NCI-H510A treated with DMSO at 0.1 percent for 48 hours (cell line): ENCODE measurements at places on chromosomes 11 and 22.

DNA sequence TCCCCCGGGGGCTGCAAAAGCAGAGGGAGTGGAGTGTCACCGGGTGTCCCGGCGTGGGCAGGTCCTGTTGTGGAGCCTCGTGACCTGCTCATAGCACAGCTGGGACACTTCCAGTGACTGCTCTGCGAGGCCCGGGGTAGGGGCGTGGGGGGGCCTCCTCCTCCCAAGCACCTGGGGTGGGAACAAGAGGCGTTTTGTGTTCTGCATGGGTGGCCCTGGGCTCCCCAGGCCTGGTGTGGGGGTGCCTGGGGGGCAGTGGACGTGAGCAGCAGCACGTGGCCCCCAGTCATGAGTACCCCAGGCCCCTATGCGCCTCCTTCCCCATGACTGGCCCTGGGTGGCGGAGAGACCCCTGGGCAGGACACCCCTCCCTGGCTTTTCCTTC lies 104.7 kb downstream of the KCNQ1 start:
- DNase-seq: no peak

- no peak for DNase-seq
These were observed 624.4 kb downstream of the BRD1 start for GRCh38 chr22:49203091-49203858.

- no peak for DNase-seq
These were observed 27.8 kb downstream of the LRP5 start for GRCh38 chr11:68340003-68340767.

DNA sequence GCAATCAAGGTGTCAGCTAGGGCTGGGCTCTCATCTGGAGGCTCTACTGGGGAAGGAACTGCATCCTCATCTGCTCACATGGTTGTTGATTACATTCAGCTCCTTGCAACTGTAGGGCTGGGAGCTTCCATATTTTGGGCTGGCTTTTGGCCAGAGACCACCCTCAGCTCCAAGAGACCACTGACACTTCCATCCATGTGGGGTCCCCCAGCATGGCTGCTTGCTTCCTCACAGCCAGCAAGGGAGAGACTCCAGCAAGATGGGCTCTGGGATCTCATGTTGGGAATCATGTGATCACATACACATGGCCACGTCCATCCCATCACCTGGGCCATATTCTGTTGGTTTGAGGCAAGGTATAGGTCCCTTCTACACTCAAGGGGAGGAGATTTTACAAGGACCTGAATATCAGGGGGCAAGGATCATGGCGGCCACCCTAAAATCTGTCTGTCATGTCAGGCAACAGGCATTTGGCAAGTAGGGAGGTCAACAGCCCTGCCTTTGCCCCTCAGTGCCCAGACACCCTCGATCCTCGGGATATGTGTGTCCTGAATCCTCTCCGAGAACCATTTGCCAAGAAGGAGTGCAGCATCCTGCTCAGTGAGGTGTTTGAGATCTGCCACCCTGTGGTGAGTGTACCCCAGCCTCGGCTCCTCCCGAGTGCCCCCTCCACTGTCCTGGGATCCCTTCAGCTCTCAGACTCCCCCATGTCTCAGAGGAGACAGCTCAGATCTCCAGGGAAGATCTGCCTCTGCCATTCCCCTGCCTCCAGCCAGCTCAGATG lies 48.7 kb downstream of the OTOG start:
- no peak for DNase-seq

DNA sequence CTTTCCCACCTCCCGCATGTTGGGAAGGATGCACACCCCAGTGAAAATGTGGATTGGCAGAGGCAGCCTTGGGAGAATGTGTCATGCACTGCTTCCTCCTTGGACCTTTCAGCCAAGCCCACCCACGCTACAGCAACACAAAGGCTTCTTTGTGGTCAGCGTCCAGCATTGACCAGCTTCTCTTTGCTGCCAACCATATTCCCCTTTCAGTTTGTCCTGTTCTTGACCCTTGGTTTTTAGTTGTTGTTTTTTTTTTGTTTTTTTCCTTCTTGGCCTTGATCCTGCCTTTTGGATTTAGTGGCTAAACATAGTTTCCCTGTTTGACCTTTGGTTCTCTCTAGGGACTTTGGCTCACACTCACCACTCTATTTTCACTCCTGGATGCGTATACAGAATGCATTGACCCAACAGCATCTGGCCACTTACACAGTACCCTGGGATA lies 573.6 kb downstream of the INSC start:
- no peak for DNase-seq

DNA sequence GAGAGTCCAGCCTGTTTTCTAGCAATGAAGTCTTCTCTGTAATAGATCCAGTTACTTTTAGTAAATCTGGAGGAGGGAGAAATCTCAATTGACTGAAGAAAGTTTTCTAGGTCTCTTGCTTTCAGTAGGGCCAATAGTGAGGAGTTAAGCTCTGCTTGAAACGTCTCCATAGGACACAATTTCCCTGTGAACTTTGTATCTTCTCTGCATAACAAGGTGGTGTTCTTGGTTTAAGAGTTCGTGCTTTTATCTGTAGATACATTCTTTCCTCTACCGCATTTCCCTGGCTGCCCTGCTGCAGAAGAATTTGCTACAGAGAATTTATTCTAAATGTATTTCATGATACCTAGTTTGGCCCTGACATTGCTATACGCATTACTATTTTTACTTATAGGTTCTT lies 183.1 kb downstream of the ARHGAP42 start:
- no peak for DNase-seq

GRCh38 chr11:106986673-106987072 lies 31.6 kb downstream of the GUCY1A2 start:
- DNase-seq: no peak

DNA sequence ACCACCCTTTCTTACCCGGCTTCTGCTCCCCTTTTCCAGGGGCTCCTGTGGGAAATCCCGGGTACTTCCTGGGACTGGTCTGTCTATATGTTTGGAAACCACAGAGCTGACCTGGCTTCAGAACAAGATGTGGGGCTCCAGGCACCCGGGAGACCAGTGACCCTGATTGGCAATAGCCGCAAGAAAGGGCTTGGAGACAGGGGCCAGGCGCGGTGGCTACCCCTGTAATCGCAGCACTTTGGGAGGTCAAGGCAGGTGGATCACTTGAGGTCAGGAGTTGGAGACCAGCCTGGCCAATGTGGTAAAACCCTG lies 3.2 kb upstream of the NEAT1 start:
- DNase-seq: no peak

DNA sequence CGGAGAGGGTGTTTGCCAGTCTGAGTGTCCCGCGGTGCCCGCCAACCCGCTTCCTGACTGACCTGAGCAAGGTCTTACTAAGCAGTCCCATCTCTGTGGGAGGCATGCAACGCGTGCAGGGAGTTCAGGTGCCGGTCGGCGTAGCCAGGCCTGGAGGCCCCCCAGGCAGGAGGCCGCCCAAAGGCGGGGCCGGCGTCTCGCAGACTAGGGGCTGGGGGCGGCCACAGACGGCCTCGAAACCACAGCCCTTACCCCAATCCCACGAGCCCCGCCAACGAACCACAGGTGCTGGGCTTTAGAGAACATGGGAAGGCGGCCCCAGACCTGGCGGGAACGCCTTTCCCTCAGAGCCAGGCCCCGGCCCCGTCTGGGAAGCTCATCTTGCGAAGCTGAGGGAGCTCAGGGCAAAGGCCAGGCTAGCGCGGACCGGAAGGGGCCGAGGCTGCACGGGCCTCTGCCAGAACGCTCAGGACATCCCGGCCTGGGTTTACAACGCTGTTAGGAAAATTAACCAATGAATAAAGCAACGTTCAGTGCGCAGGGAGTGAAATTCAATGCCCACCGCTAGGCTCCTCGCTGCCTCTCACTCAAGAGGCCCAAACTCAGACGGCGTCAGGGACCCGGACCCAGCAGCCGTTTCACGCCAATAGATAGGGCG lies 2.1 kb upstream of the MTFP1 start:
- DNase-seq: no peak

DNA sequence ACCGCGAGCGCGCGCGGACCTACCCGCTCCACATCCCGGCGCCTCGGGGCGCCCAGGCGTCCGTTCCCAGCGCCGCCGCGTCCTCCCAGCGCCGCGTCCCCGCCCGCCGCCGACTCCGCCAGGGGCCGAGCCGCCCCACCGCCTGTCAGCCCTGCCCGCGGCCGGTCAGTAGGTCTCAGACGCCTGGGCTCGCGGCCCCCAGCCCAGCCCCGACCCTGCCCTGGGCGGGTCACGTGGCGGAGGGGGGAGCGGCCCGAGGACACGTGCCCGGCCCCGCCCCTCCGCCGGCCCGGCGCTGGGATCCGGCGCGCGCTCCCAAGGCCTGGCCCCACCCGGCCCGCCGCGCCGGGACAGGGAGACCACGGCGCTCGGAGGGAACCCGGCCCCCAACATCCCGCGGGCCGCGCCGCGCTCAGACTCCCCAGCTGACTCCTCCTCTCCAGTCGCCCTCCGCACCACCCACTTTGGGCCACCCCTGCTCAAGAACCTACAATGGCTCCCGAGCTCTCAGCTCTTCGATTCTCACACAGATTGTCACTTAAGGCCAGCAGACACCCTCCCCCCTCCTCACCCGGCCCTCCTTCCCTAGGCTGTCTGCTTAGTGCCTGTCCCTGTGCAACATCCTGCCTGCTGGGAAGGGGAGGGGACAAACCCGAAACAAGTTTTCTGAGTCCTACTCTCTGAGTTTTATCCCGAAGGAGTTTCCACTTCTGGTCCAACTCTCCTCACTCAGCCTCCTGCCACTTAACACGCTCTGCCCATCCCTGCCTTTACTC lies at the start of gene RAB3IL1:
RAB3IL1 (minus strand) TSS at position 233 of the 776 bp plus-strand sequence; CDS start at position 34, 199 bp downstream.
- no peak for DNase-seq

- no peak for DNase-seq
These were observed 37.2 kb downstream of the KMT2A start for GRCh38 chr11:118473537-118473936.
